Amniotic stem cell (primary cell): ENCODE measurements at places on chromosomes 2 and 18.

GRCh38 chr2:98346311-98347236, at the start of gene CNGA3:
Gene CNGA3 (plus strand): TSS chr2:98346456. CDS start chr2:98369976, 23,520 bp downstream.
- DNase-seq: no peak

DNA sequence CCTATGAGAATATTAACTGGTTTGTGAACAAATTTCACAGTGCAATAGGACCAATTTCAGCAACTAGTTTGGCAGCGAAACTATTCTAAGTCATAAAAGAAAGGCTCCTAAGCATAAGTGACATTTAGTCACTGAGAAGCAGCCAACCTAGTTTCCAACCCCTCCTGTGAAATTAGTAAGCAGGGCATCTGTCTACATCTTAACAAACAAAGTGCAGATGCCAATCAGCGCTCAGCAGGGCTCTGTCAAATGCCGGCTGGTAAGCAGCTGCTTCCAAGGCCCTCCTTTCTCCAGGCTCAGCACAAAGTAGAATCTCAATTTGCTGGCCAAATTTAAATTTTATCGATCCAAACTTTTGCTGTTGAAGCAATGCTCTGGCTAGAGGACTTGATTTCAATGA, 124.7 kb downstream of the ICOS start:
- no peak for DNase-seq

DNA sequence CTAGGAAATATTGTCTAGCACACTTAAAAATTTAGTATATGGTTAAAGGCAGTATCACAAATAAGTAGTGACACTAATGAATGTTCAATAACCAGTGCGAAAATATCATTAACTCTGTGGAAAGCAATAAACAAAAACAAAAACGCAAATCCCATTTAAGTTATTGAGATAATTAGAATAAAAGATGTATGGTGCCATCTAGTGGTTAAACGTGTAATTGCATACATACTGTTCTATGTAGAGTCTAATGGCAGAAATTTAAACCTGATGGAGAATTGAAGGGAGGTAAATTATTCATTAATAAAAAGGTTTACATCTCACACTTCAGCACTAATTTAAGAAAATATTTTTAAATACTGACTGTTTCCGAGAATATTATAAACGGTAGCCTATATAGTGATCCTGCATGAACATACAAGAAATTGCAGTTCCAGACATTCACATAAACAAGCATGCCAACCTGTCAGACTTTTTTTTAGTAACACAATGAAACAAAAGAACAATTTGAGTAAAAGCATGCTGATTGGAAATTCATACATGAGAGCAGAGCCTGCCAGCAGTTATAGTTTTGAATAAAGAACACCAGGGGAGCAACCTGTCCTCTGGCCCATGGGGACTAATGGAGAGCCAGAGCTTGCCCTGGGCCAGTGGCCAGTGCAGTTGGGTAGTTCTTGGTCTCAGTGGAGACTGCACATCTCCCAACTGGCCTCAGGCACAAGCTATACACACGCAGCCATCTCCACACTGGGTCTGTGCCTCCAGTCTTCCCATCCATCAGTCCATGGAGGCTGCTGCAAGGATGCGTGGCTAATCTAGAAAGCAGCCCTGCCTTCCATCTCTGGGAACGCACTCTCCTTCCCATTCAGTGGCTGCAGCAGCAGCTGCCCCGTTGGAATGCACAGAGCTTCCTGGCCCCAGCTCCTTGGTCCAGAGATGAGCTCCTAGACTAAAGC, 28.0 kb downstream of the GCG start:
- no peak for DNase-seq

DNA sequence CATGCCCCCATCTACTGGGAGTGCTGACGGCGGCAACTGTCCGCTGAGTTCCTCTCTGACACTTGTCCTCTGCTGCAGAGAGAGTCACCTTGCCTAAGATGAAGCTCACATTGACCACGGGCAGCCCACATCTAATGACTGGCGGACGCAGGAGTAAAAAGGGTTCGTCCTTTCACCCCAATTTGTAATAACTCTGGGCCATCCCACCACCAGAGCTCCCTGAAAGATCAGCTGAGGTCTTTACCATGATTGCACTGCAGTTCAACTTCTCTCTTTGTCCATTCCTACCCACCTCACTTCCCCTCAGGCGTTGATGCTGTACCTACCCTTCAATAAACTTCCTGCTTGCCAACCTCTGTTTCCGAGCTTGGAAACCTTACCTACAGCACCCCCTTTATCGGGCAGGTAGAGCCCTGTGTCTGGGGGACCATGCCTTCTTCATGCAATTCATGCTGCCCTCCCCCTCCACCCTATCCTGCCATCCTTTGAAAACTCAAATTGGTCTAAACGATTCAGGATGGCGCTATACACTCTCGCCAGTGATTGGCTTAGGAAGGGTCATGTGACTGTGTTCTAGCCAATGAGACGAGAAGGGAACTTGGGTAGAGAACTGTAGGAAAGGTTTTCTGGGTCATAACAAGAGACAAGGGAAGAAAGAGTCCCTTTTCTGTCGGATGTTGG, 10.3 kb upstream of the B3GNT2 start:
- no peak for DNase-seq

DNA sequence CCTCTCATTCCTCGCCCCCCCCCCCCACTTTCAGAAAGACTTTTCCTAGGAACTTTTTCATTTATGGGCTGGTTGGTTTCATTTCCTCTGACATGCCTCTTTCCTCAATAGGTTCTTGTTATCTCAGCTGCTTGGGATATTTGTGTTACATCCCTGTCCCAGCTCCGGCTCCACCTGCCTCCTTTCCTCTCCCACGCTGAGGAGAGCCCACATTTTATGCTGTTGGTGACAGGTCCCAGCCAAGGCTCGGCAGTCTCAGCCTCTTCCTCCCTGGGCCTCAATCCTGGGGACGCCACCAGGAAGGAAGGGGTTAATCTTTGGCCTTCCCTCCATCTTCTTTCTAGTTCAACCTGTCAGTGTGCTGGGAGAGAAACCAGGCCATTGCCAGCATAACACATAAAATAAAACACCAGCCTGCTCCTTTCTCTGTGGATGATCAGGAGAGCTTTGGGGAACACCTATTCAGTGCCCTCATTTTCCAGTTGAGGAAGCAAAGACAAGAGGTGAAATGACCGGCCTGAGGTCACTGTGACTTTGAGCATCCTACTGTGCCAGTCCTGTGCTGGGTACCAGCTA, 216.9 kb upstream of the TNP1 start:
- DNase-seq: no peak

GRCh38 chr2:217551252-217551899, 451.4 kb downstream of the TNS1 start:
- peak; percentile 45 for DNase-seq

GRCh38 chr2:63818271-63818670, 23.4 kb upstream of the UGP2 start:
- no peak for DNase-seq

- no peak for DNase-seq
These were observed 65.4 kb upstream of the ACAA2 start for GRCh38 chr18:49878567-49879270.

- no peak for DNase-seq
These were observed 129.0 kb upstream of the ACVR2A start for GRCh38 chr2:147715807-147716206.

DNA sequence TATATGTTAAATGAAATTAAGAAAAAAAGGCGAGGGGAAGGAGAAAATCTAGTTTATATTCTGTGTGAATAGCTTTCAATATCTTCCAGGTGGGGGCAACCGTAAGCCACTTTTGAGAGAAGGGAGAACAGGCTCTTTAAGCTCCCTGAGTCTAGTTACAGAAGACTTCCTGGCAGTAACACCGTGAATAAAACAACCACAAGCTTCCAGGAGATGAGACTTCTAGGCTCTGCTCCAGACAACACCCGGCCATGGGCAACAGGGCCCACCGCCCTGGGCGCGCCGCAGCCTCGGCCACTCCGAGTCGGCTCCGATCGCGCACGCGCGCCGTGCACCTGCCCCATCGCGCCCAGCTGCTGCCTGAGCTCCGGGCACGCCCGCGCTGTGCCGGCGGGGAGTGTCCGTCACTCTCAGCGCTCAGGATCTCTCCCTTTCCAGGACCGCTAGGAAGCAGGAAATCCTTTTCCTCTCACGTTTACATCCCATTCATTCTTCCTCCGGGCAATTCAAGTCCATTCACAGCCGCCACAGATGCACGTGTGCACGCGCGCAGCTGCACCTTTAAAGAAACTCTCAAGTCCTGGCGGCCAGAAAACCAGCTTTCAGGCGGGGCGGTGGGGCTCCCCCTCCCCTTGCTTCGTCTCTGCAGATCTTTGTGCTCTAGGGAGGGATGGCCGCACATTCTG, 19.4 kb upstream of the PAX3 start:
- DNase-seq: no peak

- no peak for DNase-seq
These were observed 217.9 kb upstream of the RND3 start for GRCh38 chr2:150705357-150705756.

GRCh38 chr2:222708274-222708710, 36.8 kb downstream of the MOGAT1 start:
- peak; percentile 67 for DNase-seq

DNA sequence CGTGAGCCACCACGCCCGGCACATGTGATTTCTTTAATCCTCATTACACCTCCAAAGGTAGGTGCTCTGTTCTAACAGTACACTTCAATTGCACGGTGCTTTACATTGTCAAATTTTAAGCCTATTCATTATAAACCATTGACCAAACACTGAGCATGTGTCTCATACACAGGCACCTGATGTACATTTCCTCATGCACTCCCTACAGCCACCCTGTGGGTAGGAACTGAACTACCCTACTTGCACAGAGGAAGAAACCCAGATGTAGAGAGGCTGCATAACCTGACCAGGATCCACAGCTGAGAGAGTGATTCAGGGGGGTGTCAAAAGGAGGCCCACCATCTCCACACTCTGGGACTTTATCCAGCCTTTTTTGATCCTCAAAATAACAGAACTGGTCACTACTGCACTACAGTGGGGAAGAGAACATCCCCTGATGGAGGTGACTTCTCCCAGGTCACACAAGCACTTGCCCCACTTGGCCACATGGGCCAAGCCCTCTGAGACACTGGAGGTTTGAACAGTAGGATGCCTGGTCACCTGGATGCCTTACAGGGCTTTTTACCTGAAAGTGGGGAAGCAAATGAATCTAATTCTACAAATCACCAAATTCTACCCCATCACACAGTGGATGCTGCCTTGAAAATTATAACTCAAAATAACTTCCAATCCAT, 6.9 kb upstream of the DPYSL5 start:
- DNase-seq: no peak

- no peak for DNase-seq
These were observed 48.6 kb upstream of the CHMP1B start for GRCh38 chr18:11802586-11802985.

DNA sequence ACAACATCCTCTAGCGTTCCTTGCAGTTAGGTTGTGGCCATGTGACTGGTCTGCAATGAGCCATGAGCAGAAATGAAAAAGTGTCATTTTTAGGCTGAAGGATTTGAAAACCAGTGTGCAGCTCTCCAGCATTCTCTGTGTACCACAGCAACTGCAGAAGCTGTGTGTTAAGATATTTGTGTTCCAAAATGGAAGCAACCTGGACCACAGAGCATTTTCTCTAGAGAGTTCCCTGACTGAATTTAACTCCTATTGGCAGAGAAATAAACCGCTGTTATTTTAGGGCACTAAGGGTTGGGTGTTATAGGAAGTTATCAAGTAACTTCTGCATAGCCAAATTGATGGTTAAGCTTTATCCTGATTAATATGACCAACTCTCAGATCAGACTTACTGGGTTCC, 257.2 kb upstream of the THUMPD2 start:
- DNase-seq: no peak

- no peak for DNase-seq
These were observed 43.1 kb downstream of the INPP4A start for GRCh38 chr2:98487806-98488189.

GRCh38 chr2:239891698-239892097, 133.4 kb downstream of the NDUFA10 start:
- DNase-seq: no peak

GRCh38 chr2:188291617-188292347, at the start of gene GULP1:
Gene GULP1 (plus strand): TSS chr2:188291874. CDS start chr2:188477703, 185,829 bp downstream.
- peak; percentile 62 for DNase-seq

- peak; percentile 2 for DNase-seq
These were observed 32.9 kb upstream of the PPM1B start for GRCh38 chr2:44135771-44136170.

DNA sequence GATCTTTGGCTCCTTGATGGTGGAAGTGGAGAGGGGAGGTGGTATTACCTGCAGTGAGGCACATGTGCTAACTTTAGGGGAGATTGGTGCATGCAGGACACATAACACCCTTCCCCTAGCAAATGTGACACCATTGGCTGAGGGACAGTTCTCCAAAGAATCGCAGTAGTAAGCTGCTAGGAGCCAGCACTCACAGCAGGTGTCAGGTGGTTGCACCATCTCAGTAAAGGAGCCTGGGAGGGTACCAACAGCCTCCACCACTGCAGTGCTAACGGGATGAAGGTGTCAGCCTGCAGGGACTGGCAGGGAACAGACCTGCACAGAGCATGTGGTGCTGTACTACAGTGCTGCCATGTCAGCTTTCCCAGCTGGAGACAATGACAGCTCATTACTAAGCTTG, 127.3 kb upstream of the PIEZO2 start:
- no peak for DNase-seq

DNA sequence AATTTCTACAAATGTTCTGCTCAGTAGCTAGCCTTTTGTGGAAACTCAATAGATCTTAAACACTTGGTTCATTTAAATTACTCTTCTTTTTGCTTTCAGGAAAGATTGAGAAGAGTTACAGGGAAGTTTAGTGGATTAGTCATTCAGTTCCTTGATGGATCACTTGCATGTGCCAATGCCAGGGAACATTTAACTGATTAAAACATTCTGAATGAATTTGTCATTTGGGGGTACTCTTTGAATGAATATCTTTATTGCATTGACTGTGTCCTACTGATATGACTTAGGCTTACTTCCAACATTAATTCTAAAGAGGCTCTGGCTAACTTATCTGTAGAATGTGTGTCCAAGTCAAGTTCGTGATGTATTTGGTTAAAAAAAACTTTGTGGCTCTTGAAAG, 199.8 kb downstream of the PLCL1 start:
- no peak for DNase-seq

DNA sequence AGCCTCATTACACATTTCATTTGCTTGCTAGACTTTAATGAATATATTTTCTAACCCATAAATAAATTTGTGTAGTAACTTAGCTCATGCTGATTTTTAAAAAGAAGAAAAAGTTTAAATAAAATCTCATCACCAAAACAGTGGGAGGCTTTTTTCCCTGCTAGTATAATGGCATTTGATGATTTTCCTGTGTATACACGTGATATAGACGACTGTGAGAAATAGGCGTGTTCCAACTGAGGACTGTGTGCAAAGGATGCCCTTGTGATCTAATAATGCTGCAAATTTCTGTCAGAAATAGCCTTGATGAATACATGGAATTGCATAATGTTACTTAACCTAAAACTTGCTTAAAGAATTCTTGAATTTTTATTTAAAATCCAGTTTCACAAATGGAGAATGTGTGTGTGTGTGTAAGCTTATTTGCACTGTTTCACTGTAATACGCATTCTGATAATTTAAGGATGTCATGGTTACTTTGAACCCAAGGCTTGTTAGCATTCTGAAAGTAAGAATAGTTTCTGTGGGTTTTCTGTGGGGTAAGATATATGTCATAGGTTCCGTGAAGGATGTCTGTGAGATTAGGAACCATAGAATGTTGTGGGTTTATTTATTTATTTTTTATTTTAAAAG, 178.0 kb downstream of the DLGAP1 start:
- DNase-seq: no peak
